CD8-positive, alpha-beta memory T cell (primary cell): ENCODE measurements at places on chromosomes 7 and 10. TPM values are rescaled to one million over a fixed set of nuclear protein-coding genes. Genes with fewer than 3 reads are reported as not detected.
A peak's percentile ranks its signal among the peaks of the same experiment; 100 is the strongest.

DNA sequence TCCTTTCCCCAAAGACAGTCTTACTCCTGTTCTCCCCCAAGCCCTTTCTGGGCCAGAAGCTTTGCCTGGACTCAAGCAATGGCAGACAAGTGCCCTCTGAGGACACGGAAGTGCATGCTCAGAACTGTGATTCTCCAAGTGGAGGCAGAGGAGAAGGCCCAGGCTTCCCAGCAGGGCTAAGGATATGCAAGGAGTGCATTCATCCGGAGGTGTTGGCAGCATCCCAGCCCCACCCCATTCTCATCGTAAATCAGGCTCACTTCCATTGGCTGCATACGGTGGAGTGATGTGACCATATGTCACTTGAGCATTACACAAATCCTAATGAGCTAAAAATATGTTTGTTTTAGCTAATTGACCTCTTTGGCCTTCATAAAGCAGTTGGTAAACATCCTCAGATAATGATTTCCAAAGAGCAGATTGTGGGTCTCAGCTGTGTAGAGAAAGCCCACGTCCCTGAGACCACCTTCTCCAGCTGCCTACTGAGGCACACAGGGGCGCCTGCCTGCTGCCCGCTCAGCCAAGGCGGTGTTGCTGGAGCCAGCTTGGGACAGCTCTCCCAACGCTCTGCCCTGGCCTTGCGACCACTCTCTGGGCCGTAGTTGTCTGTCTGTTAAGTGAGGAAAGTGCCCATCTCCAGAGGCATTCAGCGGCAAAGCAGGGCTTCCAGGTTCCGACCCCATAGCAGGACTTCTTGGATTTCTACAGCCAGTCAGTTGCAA lies 1.4 kb upstream of the RBP3 start:
- no peak for DNase-seq
- no peaks in the 10 kb centered on the region for H3K36me3 ChIP-seq
- H3K27ac ChIP-seq: no peak overlapping the region
- H3K4me3 ChIP-seq: no peak overlapping the region

GRCh38 chr10:6649903-6650302 lies 69.8 kb upstream of the PRKCQ start:
- H3K36me3 ChIP-seq: no peaks in the 10 kb centered on the region
- no peak overlapping the region for H3K4me3 ChIP-seq
- no peak for DNase-seq
- no peaks in the 10 kb centered on the region for H3K27me3 ChIP-seq

The SPDYE17 gene
- total RNA-seq: not detected

DNA sequence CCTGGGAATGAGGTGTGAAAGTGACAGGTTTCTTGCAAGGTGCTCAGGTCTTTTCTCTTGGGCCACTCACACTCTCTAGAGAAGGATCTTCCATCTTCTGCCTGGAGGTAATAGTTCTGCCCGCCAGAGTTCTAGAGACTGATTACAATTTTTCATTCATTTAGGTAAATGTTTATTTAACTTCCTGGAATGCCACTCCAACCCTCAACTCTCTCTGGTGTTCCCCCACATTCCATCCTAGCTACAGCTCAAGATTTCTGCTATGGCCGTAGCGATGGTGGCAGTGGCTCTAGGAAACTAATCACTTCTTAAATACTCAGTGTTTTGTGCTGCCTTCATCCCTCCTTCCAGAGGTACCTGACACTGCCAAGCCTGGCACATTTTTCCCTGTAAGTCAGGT lies 174.6 kb downstream of the WDR11 start:
- H3K27ac ChIP-seq: no peak overlapping the region
- H3K4me1 ChIP-seq: no peaks in the 10 kb centered on the region
- H3K4me3 ChIP-seq: no peak overlapping the region

The CHCHD2 gene
- total RNA-seq: 599 TPM

- no peaks in the 10 kb centered on the region for H3K27me3 ChIP-seq
- H3K4me3 ChIP-seq: no peak overlapping the region
- peak; percentile 29 for DNase-seq
- no peaks in the 10 kb centered on the region for H3K4me1 ChIP-seq
- no peaks in the 10 kb centered on the region for H3K36me3 ChIP-seq
- no peak overlapping the region for H3K27ac ChIP-seq
These were observed 131.9 kb upstream of the PCGF5 start for GRCh38 chr10:91088300-91089140.

DNA sequence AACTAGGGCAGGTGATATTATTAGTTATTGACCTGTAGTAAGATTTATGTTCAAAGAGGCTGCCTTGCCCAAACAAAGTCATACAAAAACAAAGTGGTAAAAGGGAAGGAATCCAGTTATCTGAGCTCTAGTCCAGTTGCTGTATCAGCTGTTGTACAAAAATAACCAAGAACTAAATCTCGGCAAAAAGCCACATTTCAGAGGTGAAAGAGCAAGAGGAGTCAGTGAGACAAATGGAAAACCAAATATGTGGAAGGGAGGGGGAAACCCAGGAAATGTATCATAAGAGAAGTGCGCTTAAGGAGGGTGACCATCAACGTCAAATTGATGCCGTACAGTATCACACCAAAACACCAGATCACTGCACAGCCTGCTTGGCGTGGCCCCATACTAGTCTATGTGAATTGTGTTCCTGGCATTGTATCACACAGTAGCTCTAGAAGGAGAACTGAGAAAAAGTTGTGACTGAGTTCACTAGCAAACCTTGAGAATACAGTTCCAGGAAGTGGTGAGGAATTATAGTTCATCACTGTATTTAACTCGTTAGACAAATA lies 6.4 kb downstream of the AGBL3 start:
- no peaks in the 10 kb centered on the region for H3K36me3 ChIP-seq
- no peak overlapping the region for H3K27ac ChIP-seq
- no peaks in the 10 kb centered on the region for H3K27me3 ChIP-seq
- DNase-seq: peak; percentile 8
